IPS DF 19.7 (cell line): ENCODE measurements at places on chromosomes 1 and 21.
A peak's percentile ranks its signal among the peaks of the same experiment; 100 is the strongest.

GRCh38 chr1:27109103-27109822 lies 45.7 kb downstream of the SLC9A1 start:
- DNase-seq = no peak

GRCh38 chr1:237736372-237737029 lies 154.2 kb downstream of the ZP4 start:
- peak; percentile 33 for DNase-seq

GRCh38 chr1:39195166-39196111 lies 9.1 kb upstream of the MACF1 start:
- DNase-seq = no peak

DNA sequence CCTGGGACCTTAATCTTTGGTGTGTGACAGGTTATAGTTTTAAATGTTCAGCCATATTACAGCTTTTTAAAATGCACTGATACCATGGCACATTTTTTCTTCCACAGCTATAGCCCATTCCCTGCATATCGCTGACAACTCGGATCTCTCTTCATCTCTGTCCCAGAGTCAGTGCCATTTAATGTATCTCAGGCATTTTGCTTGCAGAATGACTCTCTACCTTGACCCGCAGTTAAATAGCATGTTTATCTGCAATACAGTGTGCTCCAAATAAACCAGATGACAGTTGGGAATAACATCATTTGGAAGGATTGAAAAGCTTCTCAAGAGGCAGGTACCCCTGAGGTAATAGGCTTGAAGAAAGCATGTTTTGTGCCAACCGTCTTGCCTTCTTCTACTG lies 99.8 kb upstream of the USH2A start:
- DNase-seq = no peak

- DNase-seq = no peak
Measured at GRCh38 chr1:42312576-42313212, 22.3 kb downstream of the FOXJ3 start.
